Thoracic aorta (tissue), 2 donors: ENCODE measurements at places on chromosomes 7 and 10.

GRCh38 chr7:135390829-135391228 lies 119.1 kb downstream of the CNOT4 start:
- no peaks in the 10 kb centered on the region for H3K4me1 ChIP-seq
- no peak overlapping the region for H3K4me3 ChIP-seq
- no peak for DNase-seq
- H3K36me3 ChIP-seq: peaks cover 8% of the 10 kb centered on the region
- no peak overlapping the region for H3K27ac ChIP-seq
- H3K27me3 ChIP-seq: no peaks in the 10 kb centered on the region

DNA sequence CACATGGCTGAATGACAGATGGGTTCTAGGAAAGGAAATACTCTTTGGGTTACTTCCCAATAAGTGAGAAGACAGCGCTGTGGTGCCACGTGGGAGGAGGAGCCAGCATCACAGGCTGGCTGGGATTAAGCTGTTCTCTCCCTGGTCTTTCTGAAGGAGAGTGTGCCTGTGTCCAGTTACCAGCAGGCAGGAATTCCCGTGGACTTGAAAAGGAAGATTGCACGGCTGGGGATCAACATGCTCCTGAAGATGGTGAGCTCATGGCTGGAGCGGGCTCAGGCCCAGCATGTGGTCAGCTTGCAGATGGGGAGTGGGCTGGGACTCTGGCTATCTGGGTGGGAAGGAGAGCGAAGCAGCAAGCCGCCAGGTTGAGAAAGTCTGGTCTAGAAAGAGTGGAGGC lies 8.1 kb downstream of the ADCK2 start:
- no peak overlapping the region for H3K27ac ChIP-seq
- H3K36me3 ChIP-seq: peaks cover 8% of the 10 kb centered on the region
- H3K4me1 ChIP-seq: no peaks in the 10 kb centered on the region
- no peak overlapping the region for H3K4me3 ChIP-seq
- DNase-seq: no peak

DNA sequence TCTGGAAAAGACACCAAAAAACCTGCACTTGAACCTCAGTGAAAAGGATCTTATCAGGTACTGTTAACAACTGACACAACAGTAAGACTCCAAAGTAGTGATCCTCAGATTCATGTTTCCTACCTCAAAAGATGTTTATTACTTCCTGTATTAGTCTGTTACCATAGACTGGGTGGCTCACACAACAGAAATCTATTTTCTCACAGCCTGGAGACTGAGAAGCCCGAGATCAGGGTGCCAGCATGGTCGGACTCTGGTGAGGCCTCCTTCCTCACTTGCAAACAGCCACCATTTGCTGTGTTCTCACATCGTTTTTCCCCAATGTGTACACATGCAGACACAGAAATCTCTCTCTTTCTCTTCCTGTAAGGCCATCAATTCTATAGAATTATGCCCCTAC lies 154.0 kb upstream of the THSD7A start:
- no peak overlapping the region for H3K27ac ChIP-seq
- no peaks in the 10 kb centered on the region for H3K36me3 ChIP-seq
- no peaks in the 10 kb centered on the region for H3K27me3 ChIP-seq
- DNase-seq: no peak
- no peak overlapping the region for H3K4me3 ChIP-seq

- no peaks in the 10 kb centered on the region for H3K27me3 ChIP-seq
- peaks cover 50% of the 10 kb centered on the region for H3K4me1 ChIP-seq
- DNase-seq: no peak
- H3K27ac ChIP-seq: no peak overlapping the region
- no peaks in the 10 kb centered on the region for H3K36me3 ChIP-seq
- H3K4me3 ChIP-seq: no peak overlapping the region
These were observed 65.4 kb downstream of the ZNRF2 start for GRCh38 chr7:30349816-30350215.

DNA sequence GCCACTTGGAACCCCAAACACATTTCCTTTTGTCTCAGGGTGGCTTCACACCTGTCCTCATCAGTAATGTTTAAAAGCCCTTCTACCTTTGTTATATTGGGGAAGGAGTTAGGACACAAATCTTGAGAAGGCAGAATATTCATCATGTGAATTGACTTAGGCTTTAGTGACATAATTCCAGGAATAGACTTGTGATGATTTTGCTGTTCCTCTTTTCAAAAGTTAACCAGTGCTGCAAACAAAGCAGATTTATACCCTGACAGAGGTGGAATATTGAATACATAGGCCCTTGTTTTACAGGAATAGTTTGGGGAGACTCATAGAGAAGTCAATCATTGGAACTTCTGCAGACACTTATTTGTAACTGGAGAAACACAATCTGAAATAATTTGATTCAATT lies 27.0 kb downstream of the ZNF786 start:
- no peak for DNase-seq
- no peak overlapping the region for H3K27ac ChIP-seq
- no peaks in the 10 kb centered on the region for H3K36me3 ChIP-seq
- H3K4me3 ChIP-seq: no peak overlapping the region
- no peaks in the 10 kb centered on the region for H3K27me3 ChIP-seq
- no peaks in the 10 kb centered on the region for H3K4me1 ChIP-seq

- H3K36me3 ChIP-seq: no peaks in the 10 kb centered on the region
- no peak overlapping the region for H3K27ac ChIP-seq
- H3K4me1 ChIP-seq: no peaks in the 10 kb centered on the region
- no peaks in the 10 kb centered on the region for H3K27me3 ChIP-seq
- no peak for DNase-seq
These were observed 10.8 kb upstream of the JCAD start for GRCh38 chr10:30070001-30070685.

DNA sequence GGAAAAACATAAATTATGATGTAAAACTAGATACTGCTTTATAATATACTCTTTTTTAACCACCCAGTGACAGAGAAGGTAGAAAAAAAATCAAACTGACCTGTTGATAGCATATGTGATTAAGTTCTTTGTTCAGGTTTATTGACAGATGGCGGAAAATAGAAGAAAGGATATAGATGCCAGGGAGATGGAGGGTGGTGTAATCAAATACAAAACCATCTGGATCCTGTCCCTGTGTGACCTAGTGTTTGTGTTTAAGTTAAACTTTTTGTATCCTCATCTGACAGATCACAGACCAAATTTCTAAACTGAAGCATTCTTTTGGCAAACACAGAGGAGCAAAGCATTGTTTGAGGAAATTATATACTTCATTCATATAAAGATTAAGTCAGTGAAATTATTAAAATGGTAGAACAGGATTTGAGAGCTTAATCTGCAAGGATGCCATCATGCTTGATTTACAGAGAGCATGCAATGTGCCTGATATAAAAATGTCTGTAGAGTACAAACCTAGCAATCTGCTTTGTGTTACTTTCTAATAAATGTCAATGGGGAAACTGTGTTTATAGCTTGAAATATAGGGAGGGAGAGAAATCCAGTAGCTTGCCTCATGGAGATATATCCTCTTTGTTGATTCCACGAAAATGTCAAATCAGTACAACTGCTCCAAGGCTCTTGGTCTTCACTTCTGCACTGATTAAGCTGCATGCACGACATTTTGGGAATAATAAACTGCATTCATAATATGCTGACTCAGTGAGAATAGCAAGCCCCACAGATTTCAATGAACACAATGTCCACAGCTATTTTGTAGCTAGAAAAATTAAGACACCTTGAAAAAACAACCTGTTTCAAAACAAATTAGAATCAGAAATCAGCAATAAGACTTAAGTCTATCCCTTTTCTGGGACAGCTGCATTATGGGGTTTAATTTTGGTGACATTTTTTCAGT lies 39.0 kb downstream of the SEM1 start:
- no peak overlapping the region for H3K27ac ChIP-seq
- no peak for DNase-seq
- H3K36me3 ChIP-seq: peaks cover 23% of the 10 kb centered on the region

DNA sequence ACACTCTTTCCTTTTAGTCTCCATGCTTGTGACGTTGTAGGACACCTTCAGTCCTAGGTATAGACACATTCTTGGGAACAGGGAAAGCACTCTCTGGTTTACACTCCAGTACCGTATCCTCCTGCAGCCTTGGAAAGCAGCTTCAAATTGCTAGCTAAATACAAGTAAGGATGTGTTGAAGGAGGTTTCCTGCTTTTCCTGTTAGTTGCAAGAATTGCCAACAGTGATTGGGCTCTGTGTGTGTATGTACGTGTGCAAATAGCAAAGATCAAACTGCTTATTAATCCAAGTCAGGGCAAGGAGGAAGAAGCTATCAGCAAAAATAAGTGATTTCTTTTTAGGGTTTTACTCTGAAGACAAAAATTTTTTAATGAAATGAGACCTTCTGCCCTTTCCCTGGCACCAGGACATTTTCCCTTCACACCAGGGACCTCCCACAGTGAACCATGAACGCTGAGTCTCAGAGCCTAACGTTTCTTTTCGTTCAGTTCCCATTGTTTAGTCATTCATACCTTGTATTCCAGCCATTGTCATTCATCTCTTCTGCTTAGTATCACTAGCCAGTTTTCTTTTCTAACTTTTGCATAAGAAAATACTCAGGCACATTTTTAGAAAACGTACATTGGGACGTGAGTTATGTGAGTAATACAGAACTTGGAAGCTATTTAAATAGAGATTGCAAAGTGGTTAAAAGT lies 36.9 kb upstream of the AUTS2 start:
- no peak overlapping the region for H3K27ac ChIP-seq
- DNase-seq: no peak
- H3K36me3 ChIP-seq: no peaks in the 10 kb centered on the region
- H3K4me3 ChIP-seq: no peak overlapping the region

DNA sequence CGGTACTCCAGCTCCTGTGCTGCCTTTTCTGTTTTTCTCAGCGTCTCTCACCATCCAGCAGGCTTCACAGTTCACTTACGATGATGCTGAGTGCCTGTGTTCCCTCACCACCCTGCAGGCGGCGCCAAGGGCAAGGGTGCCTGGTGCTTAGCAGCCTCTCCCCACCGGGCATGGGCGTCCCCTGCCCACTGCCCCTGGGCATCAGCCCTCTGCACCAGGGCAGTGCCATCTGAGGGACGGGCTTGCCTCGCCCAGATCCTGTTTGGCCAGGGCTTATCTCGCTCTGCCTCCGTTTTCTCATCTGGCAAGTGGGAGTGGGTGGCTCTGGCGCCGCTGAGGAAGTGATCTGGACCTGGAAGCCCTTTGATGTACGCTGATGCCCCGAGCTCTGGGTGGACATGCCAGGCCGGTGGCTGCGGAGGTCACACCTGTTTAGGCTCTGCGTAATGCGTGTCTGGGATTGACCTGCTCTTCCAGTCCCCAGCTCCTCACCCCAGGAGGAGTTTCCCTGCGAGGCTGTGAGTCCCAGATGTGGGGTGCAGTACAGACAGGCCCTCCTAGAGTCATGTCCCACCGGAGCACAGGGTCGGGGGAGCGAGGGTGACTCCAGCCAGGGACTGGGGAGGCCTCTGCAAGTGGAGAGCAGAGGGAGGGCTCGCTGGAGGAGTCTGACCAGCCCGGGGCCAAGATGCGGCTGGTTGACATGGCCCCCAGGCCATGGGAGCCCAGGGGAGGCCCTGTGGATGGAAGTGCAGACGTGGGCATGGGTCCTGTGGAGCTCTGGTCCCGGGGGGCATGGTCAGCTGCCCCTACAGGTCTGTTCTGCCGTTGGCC lies 11.8 kb downstream of the TTYH3 start:
- H3K4me3 ChIP-seq: no peak overlapping the region
- H3K4me1 ChIP-seq: peaks cover 31% of the 10 kb centered on the region
- peaks cover 17% of the 10 kb centered on the region for H3K36me3 ChIP-seq
- no peak overlapping the region for H3K27ac ChIP-seq

DNA sequence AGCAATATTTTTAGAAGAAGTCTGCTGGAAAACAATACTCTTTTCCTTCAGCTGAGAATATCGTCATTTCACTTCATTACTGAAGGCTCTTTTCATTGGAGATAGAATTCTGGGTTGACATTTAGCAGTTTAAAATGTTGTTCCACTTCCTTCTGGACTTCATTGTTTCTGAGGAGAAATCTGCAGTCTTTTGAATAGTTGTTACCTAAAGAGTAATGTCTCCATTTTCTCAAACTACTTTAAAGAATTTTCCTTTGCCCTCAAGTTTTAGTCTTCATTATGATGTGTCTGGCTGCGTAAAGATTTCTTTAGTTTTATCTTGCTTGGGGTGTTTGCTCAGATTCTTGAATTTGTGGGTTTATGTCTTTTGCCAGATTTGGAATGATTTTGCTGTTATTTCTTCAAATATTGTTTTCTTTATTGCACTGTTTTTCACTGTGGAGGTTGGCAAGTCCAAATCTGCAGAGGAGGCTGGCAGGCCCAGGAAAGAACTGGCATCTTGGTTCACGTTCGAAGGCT lies 136.3 kb downstream of the DNAJB6 start:
- no peaks in the 10 kb centered on the region for H3K27me3 ChIP-seq
- no peak overlapping the region for H3K27ac ChIP-seq
- no peak overlapping the region for H3K4me3 ChIP-seq
- DNase-seq: no peak
- H3K4me1 ChIP-seq: no peaks in the 10 kb centered on the region

- peaks cover 14% of the 10 kb centered on the region for H3K4me1 ChIP-seq
- H3K36me3 ChIP-seq: no peaks in the 10 kb centered on the region
- H3K27me3 ChIP-seq: no peaks in the 10 kb centered on the region
- H3K4me3 ChIP-seq: no peak overlapping the region
These were observed 179.3 kb downstream of the ARHGAP12 start for GRCh38 chr10:31749301-31749700.
